ENCODE measurements at places on chromosomes 1 and 21. TPM values are rescaled to one million over a fixed set of nuclear protein-coding genes. Genes with fewer than 3 reads are reported as not detected.

DNA sequence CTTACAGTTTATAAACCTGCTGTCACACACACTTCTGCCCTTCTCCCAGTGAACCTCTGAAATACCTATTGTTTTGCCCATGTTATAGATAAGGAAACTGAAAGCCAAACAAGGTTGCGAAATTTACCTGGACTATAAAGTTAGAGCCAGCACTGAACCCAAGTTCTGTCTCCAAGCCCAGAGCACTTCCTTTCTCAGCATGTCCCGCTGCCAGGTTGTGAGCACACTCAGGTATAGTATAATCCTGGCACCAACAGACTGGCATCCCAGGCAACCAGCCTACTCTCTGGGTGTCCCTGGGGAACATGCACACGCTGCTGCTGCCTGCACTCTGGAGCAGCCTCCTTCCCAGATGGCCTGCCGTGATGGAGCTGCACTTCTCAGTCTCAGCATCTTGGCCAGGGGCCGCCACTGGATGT, 45.1 kb downstream of the PGBD5 start:
- H3K4me1 ChIP-seq: no peaks in the 10 kb centered on the region
- no peaks in the 10 kb centered on the region for H3K36me3 ChIP-seq
- H3K27me3 ChIP-seq: no peaks in the 10 kb centered on the region
- H3K27ac ChIP-seq: no peak overlapping the region
- no peak for DNase-seq

GRCh38 chr1:210132582-210132981, 100.0 kb upstream of the SERTAD4 start:
- no peaks in the 10 kb centered on the region for H3K36me3 ChIP-seq
- no peak for DNase-seq
- H3K27me3 ChIP-seq: no peaks in the 10 kb centered on the region
- no peaks in the 10 kb centered on the region for H3K4me1 ChIP-seq

DNA sequence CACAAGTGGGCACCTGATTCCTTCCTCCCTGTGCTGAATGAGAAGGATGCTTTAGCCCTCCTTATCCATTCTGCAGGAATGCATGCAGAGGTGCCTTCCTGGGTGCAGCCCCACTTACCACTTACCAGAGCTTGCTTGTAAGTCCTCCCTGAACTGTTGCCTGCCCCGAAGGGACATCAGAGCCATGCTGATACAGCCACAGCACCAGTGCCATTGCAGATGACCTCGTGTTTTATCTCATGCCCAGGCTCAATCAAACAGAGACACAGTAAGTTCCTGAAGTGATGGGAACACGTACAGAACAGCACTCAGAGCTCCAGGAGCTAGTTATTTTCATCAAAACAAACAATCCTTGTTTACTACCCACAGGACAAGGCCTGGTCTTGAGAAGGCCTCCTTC, 81.9 kb downstream of the ATP1A1 start:
- no peak overlapping the region for H3K4me3 ChIP-seq
- H3K4me1 ChIP-seq: no peaks in the 10 kb centered on the region
- no peak overlapping the region for H3K27ac ChIP-seq
- no peaks in the 10 kb centered on the region for H3K27me3 ChIP-seq

DNA sequence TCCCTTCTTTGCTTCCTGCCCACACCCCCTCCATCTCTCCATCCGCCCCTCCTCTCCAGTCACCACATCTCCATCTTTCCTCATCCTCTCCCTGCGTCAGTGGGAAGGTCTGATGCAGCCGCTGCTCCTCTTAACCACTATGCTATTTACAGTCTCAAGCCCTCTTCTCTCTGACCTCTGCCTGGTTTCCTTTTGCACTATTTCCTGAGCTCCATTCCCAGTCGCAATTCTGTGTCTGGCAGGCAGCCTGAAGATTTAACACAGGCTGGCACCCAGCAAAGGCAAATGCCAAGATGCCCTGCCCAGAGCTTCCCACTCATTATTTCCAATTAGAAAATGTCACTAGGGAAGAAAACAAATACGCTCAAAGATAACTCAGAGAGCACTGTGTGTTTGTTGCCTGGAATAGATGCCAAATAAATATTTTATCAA, 89.6 kb upstream of the LPGAT1 start:
- H3K4me3 ChIP-seq: no peak overlapping the region
- H3K4me1 ChIP-seq: no peaks in the 10 kb centered on the region
- H3K27ac ChIP-seq: no peak overlapping the region
- no peaks in the 10 kb centered on the region for H3K27me3 ChIP-seq
- H3K36me3 ChIP-seq: no peaks in the 10 kb centered on the region

DNA sequence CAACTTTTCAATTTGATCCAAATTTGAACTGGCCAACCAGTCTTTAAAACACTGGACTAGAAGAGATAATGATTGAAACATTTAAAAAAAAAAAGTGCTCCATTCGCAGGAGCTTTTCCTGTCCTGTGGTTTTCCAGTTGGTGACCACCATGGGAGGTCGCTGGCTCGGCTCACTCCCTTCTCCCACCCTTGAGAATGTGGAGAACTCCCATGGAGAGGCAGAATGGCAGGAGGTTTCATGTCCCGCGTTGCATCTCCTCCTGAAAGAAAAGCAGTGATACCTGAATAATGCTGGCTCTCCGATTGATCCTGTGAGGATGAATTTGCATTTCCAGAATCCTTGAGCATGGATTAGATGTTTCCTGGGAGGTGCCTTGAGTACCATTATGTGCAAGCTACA, 16.5 kb upstream of the MPZL1 start:
- H3K4me1 ChIP-seq: no peaks in the 10 kb centered on the region
- peaks cover 37% of the 10 kb centered on the region for H3K36me3 ChIP-seq
- DNase-seq: no peak
- H3K27ac ChIP-seq: no peak overlapping the region
- H3K4me3 ChIP-seq: no peak overlapping the region

DNA sequence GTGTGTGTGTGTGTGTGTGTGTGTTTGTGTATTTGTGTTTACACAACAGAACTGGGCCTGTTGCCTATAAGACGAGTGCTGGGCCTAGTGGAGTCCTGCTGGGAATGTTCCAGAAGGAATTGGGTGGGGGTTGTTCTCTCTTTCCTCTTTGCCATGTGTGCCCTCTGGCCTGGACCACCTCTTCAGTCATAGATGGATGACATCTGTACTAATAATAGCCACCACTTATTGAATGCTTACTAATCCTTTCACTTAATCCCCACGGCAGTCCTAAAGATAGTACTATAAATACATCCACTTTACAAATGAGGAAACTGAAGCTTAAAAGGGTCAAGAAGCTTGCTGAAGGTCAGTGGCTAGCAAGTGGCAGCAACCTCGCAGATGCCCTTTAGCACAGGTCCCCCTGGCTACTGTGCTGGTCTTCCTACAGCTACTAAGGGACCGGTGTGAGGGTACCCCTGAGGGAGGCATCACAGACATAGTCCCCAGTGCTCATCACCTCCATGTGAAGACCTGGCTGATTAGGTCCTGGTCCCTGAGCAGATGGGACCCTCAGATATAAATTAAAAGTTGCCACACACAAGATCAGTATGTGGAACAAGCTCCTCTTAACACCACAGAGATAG, 55.2 kb upstream of the KIF1B start:
- H3K27me3 ChIP-seq: no peaks in the 10 kb centered on the region
- H3K36me3 ChIP-seq: no peaks in the 10 kb centered on the region
- H3K4me3 ChIP-seq: no peak overlapping the region
- no peak for DNase-seq

KRTAP19-1 gene
- not detected for total RNA-seq

KCNQ4 gene
- total RNA-seq: 0.16 TPM

TIMM17A gene
- total RNA-seq: 130 TPM

Measured in CD8-positive, alpha-beta memory T cell (primary cell).